Activated CD8-positive, alpha-beta memory T cell treated with anti-CD3 and anti-CD28 coated beads for 1 hour (primary cell): ENCODE measurements at places on chromosomes 5 and 9.

- DNase-seq: no peak
Measured at GRCh38 chr5:68048516-68048915, 167.0 kb upstream of the PIK3R1 start.

GRCh38 chr9:91187311-91187964, 174.3 kb downstream of the AUH start:
- no peak for DNase-seq

DNA sequence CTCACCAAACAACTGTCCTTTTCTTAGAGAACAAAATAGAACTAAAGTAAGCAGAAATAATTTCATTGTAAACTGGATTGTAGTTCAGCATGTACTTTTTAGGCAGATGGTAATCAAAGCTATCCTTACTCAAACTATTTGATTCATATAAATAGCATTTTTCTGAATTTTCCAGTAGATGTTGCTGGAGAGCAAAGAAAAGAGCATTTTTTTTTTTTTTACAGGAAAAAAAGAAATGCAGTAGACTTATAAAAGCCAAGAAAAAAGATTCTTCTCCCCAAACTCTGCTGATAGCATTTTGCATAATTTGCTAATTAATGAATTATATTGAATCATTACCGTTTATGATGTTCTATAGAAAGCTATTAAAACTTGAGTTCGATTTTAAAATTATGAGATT, 715.3 kb upstream of the WWC1 start:
- DNase-seq: no peak

GRCh38 chr5:52771343-52772039, 16.2 kb upstream of the ITGA1 start:
- DNase-seq: no peak

GRCh38 chr9:129806061-129806460, 3.1 kb downstream of the TOR1B start:
- no peak for DNase-seq

DNA sequence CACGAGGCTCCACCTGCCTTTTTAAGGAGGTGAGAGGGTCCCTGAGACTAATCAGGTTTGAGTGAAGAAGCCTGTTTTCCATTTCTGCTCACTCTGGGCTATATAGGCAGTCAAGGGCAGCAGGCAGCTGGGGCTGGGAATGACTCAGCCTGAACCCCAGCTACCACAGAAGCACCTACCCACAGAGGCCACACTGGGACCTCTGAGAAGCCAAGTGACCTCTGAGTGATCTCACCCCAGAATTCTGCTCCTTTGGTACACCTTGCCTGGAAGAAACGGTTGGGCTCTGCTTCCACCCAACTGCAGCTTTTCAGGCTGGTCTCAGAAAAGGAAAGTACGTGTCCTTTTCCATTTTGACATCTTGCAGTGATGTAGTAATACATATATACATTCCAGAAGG, 6.8 kb downstream of the FAM219A start:
- no peak for DNase-seq
